Naive thymus-derived CD4-positive, alpha-beta T cell (primary cell): ENCODE measurements at places on chromosomes 7 and 10. TPM values are rescaled to one million over a fixed set of nuclear protein-coding genes. Genes with fewer than 3 reads are reported as not detected.

The ANKRD2 gene
- 0.22 and 0.28 TPM in 2 replicates for total RNA-seq

The GPR146 gene
- total RNA-seq: 23.7 TPM

The HOGA1 gene
- total RNA-seq: not detected in 2 replicates

The DNAJC30 gene
- total RNA-seq: 22.4 TPM
